ENCODE measurements at places on chromosomes 16 and 17.

DNA sequence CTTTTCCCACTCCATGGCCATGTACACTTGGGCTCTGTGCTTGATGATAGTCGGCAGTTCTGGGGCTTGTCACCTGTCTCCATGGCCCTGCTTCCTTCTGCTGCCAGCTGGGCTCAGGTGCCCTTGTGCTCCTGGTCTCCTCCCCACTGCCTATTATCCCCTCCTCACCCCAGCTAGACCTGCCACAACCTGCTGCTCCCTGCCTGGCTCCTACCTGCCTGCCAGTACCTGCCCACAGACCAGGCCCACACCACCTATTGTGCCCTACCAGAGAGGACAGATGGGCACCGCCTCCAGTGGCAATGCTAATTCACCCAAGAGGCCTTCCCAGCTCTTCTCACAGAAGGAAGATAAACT is 538 bp upstream of the RAPGEFL1 start:
- no peak for DNase-seq

- DNase-seq = no peak
Measured at GRCh38 chr16:75415169-75415905, 18.0 kb downstream of the CFDP1 start.

- no peak for DNase-seq
Measured at GRCh38 chr17:61728297-61728836, 135.0 kb downstream of the BRIP1 start.

GRCh38 chr17:28951428-28951990 is at the start of gene PHF12:
Gene PHF12, minus strand, starts transcription at chr17:28951518. Its CDS starts 558 bp downstream, at chr17:28950960.
- DNase-seq = peak; percentile 100

DNA sequence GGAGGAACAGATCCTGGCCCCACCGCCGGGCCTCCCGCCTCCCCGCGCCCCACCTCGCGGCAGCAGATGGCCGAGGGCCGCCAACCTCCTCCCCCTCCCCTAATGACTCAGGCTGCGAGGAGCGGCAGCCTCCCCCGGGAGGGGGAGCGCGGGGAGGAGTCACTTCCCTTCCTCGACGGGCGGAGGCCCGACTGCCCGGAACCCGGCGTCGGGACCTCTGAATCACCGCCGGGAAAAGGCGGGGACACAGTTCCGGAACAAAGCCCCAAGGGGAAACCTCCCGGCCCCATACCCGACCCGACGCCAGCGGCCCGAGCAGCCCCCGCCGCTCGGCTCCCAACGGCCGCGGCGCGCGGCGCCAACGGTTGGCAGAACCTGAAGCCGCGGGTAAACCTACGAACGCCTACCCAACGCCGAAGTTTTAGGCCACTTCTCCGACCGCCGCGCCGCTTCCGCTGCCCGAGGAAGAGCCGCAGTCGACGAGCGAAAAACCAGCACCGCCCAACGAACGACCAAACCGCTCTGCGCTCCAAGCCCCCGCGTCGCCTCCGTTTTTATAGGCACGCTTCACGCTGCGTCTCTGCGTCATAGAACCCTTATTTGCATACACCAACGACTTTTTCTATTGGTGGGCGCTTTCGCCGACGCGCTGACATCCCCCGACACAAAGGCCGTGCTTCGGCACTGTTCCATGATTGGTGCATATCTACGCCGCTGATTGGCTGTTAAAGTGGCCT is 5.2 kb upstream of the UNK start:
- DNase-seq = peak; percentile 100

GRCh38 chr16:84406006-84406963 is 37.9 kb downstream of the ATP2C2 start:
- no peak for DNase-seq

GRCh38 chr16:73172973-73173709 is 125.2 kb upstream of the ZFHX3 start:
- no peak for DNase-seq

GRCh38 chr17:44221084-44221861 is 1.8 kb upstream of the UBTF start:
- peak; percentile 55 for DNase-seq

GRCh38 chr17:19003543-19004420 is 782 bp downstream of the FAM83G start:
- DNase-seq = no peak

- no peak for DNase-seq
Measured at GRCh38 chr17:75759457-75759856, 5.5 kb downstream of the GALK1 start.
